GF-D8 (cell line): ENCODE measurements at places on chromosomes 12 and 14.

- no peak for DNase-seq
Observed at GRCh38 chr14:78951602-78952001, 781.4 kb downstream of the NRXN3 start.

DNA sequence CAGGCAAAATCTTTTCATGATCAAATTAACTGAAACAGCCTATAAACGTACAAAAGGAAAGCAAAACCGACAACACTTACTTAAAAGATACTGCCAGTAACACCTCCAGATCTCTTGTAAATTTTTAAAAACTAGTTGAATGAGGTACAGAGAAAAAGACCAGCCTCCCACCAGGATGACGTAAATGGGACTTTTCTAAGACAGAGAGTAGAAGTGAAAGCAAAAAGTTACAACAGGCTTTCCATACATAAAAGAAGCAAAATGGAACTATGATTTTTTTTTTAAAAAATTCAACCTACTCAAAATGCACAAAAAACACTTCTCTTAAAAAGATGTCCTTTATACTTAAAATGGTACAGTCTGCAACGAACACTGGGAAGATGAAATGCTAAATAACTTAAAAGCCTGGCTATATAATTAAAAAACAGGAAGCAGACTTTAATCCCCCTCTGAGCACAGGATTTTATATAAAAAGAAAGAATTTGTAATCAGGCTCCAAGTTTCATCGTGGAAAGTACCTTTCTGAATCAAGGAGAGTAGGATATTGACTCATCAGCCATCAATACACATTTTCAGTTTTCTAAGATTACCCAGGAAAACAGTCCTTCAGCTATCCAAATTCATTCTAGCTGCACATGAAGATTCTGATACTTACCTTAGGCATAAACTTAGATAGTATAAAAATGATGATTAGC lies 14.2 kb upstream of the MYO1A start:
- no peak for DNase-seq

DNA sequence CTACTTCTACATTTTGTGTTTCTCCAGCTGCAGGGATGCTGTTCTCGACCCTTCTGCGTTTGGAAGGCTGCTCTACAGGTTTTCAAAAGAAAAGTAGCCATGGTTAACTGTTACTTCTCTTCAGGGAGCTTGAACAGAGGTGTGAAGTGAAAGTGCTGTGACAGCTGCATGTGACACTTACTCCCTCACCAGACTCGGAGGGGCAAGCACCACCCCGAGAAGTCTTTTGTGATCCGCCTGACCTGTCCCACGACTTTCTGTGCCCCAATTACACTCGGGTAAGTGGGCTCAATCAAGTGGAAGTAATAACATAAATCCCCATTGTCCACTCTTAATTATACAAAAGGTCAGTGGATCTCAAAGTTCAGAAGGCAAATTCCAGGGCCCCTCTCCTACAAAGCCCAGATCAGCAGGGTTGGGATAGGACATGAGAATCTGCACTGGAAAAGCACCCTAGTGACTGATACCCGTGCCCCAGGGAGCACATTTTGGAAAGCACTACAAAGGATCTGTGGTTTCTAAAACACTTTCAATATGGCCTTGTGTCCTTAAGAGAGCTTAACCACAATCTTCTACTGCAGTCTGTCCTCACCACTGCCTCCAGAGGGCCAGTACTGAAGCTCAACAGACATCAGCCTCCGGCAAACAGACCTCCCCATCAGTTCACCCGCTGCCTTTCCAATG lies 11.5 kb downstream of the FICD start:
- no peak for DNase-seq

DNA sequence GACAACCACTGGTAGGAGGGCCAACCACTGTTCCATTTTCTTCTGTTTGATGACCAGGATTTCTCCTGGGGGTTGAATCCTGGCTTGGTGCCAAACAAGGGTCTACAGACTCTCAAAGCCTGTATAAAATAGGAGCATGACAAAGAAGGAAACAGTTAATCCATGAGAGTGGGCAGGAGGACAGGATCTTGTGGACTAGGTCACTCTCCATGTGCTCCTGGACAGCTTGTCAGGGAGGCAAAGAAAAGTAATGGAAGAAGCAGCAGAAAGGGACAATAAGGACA lies 243.7 kb downstream of the AKAP6 start:
- no peak for DNase-seq

DNA sequence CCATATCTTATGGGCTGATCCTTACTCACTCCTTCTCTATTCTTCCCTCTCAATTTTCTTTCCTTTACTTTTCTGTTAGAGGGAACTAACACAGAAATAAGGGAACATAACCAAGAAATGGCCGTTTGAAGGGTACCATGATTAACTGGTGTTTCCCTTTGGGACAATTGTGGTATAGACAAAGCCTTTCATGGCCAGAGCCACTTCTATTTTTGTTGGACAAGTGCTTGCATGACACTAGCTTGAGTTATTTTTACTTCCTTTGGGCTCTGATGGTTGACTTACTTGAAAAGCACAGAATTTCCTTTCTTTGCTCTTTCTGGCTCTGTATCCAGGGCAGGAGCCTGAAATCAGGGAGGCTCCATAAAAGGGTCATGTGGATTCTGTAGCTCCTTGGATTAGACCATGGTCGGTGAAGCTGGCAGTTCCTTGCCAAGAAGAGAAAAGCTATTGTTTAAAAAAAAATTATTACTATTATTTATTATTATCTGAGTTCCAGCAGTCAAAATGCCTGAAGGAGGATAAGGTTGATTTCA lies 130.6 kb downstream of the KTN1 start:
- DNase-seq, result no peak

- DNase-seq, result no peak
Observed at GRCh38 chr14:90114554-90114953, 52.8 kb downstream of the KCNK13 start.

DNA sequence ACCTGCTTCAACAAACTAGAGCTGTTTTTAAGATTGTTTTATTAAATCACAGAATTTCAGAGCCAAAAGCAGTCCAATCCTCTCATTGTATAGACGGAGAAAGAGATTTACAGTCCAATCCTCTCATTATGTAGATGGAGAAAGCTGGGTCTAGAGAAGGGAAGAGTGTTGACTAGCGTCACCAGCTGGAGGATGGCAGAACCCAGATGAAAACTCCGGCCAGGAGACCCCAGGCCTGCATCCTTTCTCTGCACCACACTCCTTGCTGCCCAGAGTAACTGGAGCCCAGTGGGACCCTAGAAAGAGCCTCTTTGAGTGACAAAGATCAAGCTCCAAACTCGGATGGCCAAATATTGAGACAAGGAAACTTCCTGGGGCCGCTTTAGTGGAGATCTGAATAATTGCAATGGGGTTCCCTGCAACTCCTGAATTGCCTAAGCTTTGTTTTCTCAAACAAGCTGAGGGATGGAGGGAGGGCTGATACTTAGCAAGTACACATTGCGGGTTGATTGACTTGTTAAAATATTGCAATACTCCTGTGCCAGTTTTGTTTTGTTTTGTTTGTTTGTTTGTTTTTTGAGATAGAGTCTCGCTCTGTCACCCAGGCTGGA lies 12.5 kb downstream of the AMDHD1 start:
- no peak for DNase-seq

DNA sequence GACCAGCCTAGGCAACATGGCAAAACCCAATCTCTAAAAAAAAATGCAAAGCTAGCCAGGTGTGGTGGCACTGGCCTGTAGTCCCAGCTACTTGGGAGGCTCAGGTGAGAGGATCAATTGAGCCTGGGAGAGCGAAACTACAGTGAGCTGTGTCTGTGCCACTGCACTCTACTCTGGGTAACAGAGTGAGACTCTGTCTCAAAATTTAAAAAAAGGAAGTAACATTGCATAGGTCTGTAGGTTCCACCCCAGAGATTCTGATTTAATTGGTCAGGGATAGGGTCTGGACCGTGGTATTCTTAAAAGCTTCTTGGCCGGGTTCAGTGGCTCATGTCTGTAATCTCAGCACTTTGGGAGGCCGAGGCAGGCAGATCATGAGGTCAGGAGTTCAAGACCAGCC lies 26.2 kb downstream of the ZC2HC1C start:
- DNase-seq, result no peak

- no peak for DNase-seq
Observed at GRCh38 chr14:22802860-22803686, 12.2 kb downstream of the SLC7A7 start.
